Epithelial cell of esophagus (primary cell): ENCODE measurements at places on chromosomes 2 and 18.

- peak; percentile 95 for DNase-seq
Observed at GRCh38 chr2:68809324-68810240, 61.6 kb downstream of the BMP10 start.

DNA sequence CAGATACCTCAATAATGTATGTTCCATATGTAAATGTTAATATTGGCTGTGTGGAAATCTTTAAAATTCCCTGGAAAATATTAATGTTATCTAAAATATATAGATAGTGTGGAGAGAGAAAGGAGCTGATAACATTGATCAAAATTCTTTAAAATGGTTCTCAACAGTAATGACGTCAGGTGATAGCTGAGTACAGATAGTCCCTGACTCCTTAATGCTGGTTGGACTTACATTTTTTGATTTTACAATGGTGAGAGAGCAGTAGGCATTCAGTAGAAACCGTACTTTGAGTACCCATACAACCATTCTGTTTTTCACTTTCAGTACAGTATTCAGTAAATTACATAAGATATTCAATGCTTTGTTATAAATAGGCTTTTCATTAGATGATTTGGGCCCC, 146.6 kb downstream of the GALNT3 start:
- no peak for DNase-seq

DNA sequence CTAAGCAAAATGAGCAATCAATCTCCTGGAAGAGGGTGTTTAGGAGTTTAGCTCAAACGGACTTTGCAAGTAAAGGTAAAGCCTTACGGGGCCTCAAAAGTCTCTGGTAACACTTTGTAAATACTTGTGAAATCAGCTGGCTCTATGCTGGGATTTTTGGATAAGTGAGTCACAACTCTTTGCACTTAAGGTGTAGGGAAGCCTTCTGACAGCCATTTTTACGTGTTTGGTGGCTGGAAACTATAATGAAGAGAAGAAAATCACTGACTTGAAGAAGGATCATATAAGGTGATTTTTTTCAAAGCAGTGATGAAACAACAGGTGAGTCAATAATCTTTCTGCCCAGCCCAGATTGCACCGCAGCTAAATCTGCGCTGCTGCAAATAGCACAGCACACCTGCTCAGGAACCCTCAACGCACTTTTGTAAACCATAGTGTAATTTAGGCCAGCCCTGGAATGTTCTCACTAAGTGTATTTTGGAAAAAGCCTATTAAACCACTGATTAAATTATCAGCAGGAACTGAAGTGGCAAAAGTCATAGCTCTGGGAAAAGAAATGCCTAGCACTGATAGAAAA, 218.8 kb downstream of the AGPS start:
- DNase-seq = peak; percentile 56

GRCh38 chr2:104638190-104638858, 215.6 kb upstream of the POU3F3 start:
- DNase-seq = no peak

GRCh38 chr2:136154384-136154783, 36.4 kb upstream of the CXCR4 start:
- no peak for DNase-seq

DNA sequence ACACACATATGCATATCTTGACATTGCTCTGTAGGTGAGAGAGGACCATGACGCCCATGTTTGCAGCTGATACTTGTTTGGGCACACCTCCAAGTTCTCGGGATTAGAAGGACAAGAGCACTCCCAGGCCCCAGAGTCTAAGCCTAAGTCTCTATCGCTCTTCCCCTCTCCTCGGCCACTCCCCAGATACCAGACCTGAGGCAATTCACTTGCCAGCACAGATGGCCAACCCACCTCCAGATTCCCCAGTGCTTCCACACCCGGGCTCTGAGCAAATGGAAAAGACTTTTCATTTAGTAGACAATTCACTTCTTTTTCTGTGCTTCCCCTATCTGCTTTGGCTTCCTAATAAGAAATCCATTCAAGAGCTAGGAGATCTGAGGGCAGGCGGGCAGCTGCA, 32.9 kb downstream of the EHD3 start:
- DNase-seq = peak; percentile 43

DNA sequence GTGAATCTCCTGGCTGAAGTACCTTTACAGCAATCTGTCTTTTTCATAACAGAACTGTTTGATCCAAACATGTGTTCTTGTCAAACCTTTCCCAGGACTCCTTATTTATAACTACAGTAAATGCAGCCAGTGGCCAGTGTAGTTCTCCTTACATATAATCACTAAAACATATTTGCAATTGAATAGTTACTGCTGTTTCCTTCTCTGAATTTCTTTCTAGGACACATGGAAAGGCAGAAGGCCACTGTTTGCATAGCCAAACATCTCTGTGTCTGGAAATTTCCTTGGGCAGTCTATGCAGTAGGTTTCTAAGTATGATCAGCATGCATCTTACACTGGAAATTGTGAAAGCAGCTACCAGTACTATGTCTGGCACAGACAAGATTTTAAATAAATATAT, 57.4 kb upstream of the COL3A1 start:
- no peak for DNase-seq

- DNase-seq = peak; percentile 71
Observed at GRCh38 chr2:221972813-221973478, 325.9 kb downstream of the PAX3 start.

DNA sequence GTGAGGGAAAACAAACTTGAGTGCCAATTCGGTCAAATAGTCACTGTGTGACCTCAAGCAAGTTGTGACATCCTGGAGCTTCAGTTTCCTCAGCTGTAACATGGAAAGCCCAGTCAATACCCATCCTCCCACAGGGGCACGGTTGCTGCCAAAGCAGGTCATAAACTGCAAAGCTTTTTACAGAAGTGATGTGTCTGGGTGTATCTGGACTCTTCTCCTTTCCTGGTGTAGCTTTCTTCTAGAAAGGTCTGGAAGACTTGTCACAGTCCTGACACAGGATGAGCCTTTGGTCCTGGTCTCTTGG, 4.2 kb upstream of the AFF3 start:
- DNase-seq = no peak

DNA sequence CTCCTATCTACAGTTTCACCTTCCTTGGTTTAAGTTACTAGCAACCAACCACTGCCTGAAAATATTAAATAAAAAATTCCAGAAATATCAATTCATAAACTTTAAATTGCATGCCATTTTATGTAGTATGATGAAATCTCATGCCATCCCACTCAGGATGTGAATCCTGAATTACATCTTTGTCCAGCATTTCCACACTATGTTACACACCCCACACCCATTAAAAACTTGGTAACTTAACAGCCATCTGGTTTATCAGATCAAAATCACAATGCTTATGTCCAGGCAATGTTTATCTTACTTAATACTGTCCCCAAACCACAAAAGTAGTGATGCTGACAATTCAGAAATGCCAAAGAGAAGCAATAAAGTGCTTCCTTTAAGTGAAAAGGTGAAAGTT, 21.6 kb downstream of the CUL3 start:
- no peak for DNase-seq

DNA sequence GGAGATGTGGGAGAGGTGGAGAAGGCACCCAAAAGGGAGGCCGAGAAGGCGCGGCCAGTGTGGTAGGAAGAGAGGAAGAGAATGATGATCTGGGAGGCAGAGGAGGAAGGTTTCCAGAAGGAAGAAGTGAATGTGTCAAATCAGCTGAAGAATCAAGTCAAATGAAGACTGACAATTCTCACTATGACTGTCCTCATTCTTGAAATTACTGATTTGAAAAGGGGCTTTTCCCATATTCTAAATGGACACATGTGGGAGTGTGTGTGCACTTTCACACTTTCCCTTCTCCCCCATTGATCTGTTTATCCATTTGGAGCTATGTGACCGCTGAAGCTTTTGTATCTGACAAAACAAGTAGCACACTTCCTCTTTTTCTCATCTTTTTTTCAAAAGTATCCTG, 6.1 kb downstream of the AFF3 start:
- no peak for DNase-seq

GRCh38 chr2:190528521-190529001, 6.0 kb downstream of the NEMP2 start:
- peak; percentile 41 for DNase-seq

DNA sequence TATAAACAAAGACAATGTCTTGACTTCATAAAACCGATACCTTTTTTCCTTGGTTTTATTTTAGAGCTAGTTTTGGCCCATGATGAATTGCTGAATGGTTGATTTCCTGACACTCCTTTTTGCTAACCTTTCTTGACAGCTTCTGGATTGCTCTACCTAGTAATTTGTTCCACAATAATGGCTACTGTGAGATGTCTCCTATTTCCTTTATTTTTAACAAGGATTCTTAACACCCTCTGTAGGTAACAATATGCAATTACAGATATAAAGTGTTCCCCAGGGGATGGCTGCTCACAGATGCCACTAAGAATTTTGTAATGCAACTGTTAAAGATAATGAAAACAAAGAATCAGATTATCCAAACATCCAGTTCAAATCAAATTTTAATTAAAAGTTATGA, 100.8 kb upstream of the ATP5MC3 start:
- peak; percentile 42 for DNase-seq

- peak; percentile 81 for DNase-seq
Observed at GRCh38 chr2:61853847-61854563, at the start of gene FAM161A. Gene FAM161A (minus strand): TSS chr2:61854060. CDS start chr2:61854041, 19 bp downstream.

DNA sequence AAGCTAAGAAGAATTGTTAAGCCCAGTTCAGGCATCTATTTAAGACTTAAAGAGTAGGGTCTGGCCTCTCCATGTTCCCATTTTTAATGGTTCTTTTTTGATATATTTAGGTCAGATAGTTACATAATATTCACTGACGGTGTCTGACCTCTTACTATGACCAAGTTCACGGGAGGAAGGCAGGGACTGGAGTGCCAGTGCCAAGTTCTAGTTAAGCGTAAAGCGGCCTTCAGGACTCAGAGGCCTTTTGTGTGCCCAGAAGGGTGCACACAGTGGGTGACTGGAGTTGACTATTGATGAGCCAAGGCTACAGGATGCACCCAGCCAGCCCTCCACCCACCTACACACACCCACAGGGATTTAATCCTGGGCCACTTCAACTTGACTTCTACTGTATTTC, 290.9 kb downstream of the PIEZO2 start:
- no peak for DNase-seq

GRCh38 chr18:42813570-42813969, 301.9 kb downstream of the RIT2 start:
- no peak for DNase-seq

DNA sequence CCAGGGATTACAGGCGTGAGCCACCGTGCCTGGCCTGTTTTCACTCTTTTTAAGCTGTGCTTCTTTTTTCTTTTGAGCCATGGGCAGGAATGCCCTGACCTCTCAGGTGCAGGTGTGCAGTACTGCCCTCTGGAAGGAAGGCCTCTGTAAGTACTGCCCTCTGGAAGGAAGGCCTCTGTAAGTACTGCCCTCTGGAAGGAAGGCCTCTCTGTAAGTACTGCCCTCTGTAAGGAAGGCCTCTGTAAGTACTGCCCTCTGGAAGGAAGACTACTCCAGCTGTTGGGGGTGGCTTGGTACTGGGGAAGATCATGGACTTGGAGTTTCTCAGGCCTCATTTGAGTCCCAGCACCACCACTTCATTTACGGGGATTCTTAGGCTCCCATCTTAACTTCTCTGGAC, 248.5 kb upstream of the ID2 start:
- no peak for DNase-seq

DNA sequence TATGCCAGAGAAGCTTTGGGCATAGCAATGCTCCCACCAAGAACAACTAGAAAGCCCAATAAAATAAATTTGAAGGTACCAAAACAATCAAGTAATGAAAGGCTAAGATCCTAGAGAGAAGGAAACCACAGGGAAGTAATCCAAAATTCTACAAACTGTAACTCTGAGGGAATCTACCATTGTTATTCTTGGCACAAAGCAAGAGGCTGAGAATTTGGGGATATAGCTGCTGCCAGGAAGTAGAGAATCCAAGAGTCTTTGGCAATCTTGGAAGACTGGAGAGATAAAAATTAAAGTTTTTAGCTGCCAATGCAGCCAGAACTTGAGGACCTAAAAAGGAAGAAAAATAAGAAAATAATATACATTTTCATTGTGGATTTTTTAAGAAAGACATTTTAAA, 68.5 kb downstream of the PIGN start:
- DNase-seq = no peak

DNA sequence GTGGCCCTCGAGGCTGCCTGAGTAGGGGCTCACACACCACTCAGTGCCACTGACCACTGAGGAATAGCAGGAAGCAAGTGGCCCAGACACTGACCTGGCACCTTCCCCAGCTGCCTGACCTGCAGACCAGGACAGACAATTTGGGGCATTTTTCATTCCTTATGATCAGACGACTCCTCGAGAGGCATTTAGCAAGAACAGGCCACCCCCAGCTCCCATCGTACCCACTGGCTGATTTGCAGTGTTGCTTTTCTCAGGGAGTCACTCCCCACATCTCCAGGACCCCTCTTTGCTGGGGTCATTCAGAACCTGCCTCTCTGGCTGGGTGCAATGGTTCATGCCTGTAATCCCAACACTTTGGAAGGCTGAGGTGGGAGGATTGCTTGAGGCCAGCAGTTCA, 185.7 kb downstream of the HAUS1 start:
- DNase-seq = no peak

GRCh38 chr2:100935372-100935752, 66.7 kb upstream of the RPL31 start:
- DNase-seq = no peak

DNA sequence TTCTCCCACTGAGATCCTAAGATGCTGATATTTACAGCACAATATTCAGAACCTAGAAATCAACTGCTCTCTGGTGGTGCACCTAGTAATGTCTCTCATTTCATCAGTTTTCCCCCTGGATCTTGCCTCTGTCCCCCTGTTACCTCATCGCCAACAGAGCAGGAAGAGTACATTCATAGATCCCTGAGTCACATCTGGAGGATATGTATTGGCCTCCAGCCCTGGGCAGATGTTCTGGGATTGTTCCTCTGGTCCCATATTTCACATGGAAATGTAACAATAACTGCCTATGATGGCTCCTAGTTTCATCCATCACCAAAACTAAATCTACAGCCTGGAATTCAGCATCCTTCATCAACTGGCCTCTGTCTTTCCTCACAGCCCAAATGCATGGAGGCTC, 278.8 kb upstream of the SLC14A2 start:
- peak; percentile 55 for DNase-seq

GRCh38 chr2:142973822-142974207, 96.4 kb downstream of the KYNU start:
- peak; percentile 77 for DNase-seq

GRCh38 chr2:119385466-119385865, 18.7 kb downstream of the DBI start:
- DNase-seq = no peak

DNA sequence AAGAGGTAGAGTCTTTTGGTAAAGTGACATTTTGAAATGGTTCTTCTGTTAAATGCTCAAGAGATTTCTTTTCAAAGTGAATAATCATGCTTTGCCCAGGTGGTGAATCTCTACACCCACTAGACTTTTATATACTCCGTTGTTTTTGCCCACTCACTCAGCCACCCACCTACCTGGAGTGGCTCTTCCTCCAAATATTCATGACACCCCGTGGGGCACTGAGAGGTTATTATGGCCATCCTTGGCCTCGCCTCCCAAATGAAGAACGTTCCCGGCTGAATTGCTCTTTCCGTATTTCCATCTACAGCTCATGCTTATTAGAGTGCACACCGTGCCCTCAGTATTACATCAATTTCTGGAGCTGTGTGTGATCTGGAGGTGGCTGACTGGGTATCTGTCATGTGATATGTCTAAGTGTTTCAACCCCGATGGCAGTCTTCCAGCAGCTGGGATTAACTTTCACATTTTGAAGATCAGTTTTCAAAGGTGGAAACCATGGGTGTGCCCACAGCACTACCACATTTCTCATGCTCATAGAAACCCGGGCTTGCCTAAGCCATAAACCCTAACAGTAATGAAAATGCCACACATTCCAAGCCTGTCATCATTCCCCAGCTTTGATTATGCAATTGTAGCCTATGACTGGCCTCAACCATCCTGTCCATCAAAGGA, 406.6 kb upstream of the MMADHC start:
- peak; percentile 100 for DNase-seq
